ENCODE measurements at places on chromosomes 2 and 18. TPM values are rescaled to one million over a fixed set of nuclear protein-coding genes. Genes with fewer than 3 reads are reported as not detected.

Gene CEBPZOS
- total RNA-seq: 42.1 TPM

Gene C2orf78
- total RNA-seq: not detected

Gene ZNF804A
- 0.95 TPM for total RNA-seq

Gene SPRED2
- 25.0 TPM for total RNA-seq

Gene ADCYAP1
- total RNA-seq: not detected

Gene GALR1
- not detected for total RNA-seq

Gene MIB1
- total RNA-seq: 13.8 TPM

Gene SCN7A
- 5.0 TPM for total RNA-seq

Gene SP5
- total RNA-seq: 2.8 TPM

Gene INPP4A
- 78.4 TPM for total RNA-seq

DNA sequence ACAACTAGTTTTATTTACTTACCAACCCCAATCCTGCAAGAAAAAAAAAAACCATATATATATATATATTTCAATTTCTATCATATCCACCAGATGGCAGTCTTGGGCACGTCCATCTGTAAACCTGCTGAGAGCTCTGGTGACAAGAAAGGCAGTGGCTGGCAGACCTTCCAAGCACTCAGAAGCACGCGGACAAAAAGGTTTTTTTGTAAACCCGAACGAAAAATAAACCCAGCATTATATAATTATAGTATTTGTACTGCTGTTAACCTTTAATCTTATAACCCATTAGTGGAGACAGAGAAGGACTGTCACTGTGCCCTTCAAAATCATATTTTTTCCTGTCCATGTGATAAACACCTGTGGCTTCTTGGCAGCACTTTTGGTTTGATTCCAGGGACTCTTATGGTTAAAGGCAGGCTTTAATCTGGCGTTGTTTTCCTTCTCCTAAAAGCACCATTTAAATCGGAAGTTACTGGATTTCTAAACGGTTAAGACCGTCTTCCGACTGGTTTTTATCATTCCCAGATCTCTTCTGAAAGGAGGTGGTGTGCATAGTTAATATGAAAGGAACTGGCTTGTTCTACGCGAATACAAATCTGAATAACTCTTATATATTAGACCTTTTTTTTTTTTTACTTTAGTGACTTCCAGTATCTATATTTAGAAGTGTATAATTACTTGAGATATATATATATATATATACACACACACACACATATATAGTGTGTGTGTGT lies 31.0 kb upstream of the SLC3A1 start:
- peak overlapping the region; percentile 38 for H3K4me3 ChIP-seq
- no peaks in the 10 kb centered on the region for H3K27me3 ChIP-seq
- no peak for DNase-seq
- H3K36me3 ChIP-seq: no peaks in the 10 kb centered on the region
- H3K27ac ChIP-seq: peak overlapping the region; percentile 62

- H3K4me1 ChIP-seq: no peaks in the 10 kb centered on the region
- no peak overlapping the region for H3K27ac ChIP-seq
- no peaks in the 10 kb centered on the region for H3K36me3 ChIP-seq
- H3K27me3 ChIP-seq: no peaks in the 10 kb centered on the region
Measured at GRCh38 chr2:153059338-153060052, 341.1 kb downstream of the ARL6IP6 start.

DNA sequence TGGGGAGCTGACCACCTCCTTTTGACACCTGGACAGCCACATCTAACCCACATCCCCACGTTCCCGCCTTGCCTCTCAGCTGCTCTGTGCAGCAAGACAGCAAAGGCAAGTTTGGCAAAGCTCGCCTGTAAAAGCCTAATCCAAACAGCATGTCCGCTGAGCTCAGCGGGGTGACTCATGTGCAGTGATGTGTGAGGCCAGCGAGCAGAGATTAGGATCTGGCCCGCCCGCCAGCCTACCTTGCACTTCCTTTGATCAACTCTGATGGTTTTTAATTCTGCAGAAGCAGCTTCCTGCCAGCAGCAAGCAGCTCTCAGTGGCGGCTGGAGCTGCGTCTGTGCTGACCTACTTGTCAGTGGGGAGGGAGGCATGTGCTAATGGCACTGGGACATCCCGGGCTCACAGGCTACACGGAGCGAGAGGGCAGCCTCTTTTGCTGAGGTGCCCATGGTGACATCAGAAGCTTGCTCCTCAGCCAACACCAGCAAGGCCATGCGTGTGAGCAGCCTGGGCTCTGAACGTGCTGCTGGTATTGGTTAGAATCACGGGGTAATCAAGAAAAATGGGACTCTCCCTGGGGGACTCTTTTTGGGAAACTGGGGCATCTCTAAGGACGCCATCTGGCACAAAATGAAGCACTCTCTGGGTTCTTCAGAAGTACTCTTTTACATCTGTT lies 36.0 kb upstream of the EML4 start:
- peaks cover 26% of the 10 kb centered on the region for H3K4me1 ChIP-seq
- DNase-seq: peak; percentile 97
- peak overlapping the region; percentile 6 for H3K4me3 ChIP-seq
- peak overlapping the region; percentile 55 for H3K27ac ChIP-seq
- no peaks in the 10 kb centered on the region for H3K27me3 ChIP-seq

GRCh38 chr2:152796941-152797340 lies 78.5 kb downstream of the ARL6IP6 start:
- H3K27ac ChIP-seq: no peak overlapping the region
- no peak for DNase-seq
- no peaks in the 10 kb centered on the region for H3K4me1 ChIP-seq
- no peak overlapping the region for H3K4me3 ChIP-seq
- no peaks in the 10 kb centered on the region for H3K36me3 ChIP-seq

- peaks cover 20% of the 10 kb centered on the region for H3K36me3 ChIP-seq
- no peaks in the 10 kb centered on the region for H3K27me3 ChIP-seq
- H3K4me3 ChIP-seq: peak within 1 kb of the TSS; percentile 77
- DNase-seq: peak; percentile 96
Measured at GRCh38 chr2:71130152-71130904, at the start of the genes MCEE and MPHOSPH10. Gene MCEE, minus strand, starts transcription at chr2:71130229. Its CDS starts 10 bp downstream, at chr2:71130219. Gene MPHOSPH10, plus strand, starts transcription at chr2:71130634. Its CDS starts 32 bp downstream, at chr2:71130666.

- no peak for DNase-seq
- no peak overlapping the region for H3K27ac ChIP-seq
Measured at GRCh38 chr18:79975985-79976680, 11.7 kb downstream of the HSBP1L1 start.

DNA sequence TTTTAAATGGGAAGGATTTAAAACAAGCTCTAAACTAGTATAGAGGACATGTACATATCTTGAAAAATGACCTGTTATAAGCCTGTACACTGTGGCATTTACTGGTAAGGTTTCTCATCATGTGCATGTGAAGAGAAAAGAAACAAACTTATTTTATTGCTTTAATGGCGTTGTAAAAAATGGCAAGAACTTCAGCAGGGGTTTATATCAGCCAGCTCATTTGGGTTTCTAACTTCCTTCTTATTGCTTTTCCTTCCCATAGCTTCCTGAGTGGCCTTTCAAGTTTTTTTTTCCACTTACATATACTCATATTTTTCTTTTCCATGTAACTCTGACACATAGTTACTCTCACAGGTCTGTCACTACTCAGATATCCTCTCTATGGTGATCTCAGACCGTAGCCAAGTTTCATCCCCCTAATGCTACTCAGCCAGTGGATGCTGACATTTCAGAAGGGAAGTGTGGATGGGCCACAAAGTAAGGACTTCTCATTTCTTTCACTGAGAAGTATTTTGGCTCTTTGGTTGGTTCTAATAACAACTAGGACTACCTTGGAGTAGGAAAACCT lies 198.2 kb downstream of the PARD3B start:
- H3K4me3 ChIP-seq: no peak overlapping the region
- no peaks in the 10 kb centered on the region for H3K27me3 ChIP-seq
- no peak for DNase-seq

DNA sequence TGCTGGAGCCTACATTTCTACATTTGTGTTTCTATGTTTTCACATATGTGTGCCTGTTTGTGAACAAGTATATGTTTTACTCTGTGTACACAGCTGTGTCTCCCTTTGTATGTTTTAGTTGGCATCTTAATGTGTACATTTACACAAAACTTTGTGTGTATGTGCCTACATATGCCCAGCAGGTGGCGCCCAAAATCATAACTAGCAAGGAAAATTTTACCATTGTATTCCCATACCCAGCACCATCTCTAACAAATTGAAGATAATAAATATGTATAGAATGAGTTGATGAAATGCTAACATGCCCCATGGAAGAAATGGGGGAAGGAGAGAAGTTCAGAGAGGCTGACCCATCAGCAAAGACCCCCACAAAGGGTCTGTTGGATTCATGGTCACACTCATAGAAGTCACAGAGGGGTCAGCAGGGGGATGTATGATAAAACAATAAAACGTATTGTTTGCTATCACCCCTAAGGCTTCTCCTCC lies 48.1 kb downstream of the PKDCC start:
- no peaks in the 10 kb centered on the region for H3K27me3 ChIP-seq
- no peak overlapping the region for H3K4me3 ChIP-seq
- peak; percentile 85 for DNase-seq

- H3K36me3 ChIP-seq: no peaks in the 10 kb centered on the region
- H3K4me1 ChIP-seq: no peaks in the 10 kb centered on the region
- H3K4me3 ChIP-seq: no peak overlapping the region
- no peak overlapping the region for H3K27ac ChIP-seq
- no peak for DNase-seq
- H3K27me3 ChIP-seq: no peaks in the 10 kb centered on the region
Measured at GRCh38 chr2:209395652-209396051, 28.2 kb upstream of the MAP2 start.

- no peak overlapping the region for H3K4me3 ChIP-seq
- no peaks in the 10 kb centered on the region for H3K4me1 ChIP-seq
- no peaks in the 10 kb centered on the region for H3K36me3 ChIP-seq
Measured at GRCh38 chr2:182248362-182248761, 178.5 kb downstream of the PDE1A start.

DNA sequence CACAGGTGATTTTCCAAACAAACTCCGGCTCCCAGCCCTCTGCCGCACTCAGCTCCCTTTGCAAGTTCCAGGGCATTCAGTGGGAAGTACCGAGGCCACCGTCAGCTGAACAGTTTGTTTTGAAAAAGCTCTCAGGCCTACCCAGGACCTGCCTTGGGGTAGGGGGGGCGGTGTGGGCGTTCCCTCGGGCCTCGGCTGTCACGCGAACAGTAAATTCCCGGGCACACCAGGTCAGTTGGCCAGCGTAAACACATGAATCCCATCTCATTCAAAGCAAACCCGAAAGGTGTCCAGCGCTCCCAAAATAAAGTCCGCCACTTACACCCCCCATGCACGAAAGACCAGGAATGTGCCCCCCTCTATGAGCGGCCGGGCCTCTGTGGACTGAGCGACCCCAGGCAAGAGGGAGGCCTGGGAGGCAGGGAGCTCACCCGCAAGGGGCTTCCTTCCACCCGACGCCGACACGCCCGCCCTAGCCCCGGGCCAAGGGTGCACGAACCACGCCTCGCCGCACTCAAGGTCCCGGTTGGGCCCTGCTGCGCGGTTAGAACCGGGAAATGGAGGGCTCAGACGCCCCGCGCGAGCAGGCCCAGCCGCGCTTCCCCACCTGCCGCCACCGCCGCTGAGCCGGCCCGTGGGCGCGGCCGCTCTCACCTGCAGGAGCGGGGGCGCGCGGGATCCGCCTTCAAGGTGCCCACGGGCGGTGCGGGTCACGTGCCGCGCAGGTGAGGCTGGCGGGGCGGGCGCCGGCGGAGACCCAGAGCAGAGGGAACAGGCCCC lies at the start of gene WDSUB1:
WDSUB1 (minus strand) TSS at position 775 of the 780 bp plus-strand sequence. CDS start 3,634 bp downstream, outside the sequence.
- H3K4me3 ChIP-seq: peak within 1 kb of the TSS; percentile 67
- DNase-seq: peak; percentile 53
- H3K27ac ChIP-seq: peak within 1 kb of the TSS; percentile 63
- H3K36me3 ChIP-seq: no peaks in the 10 kb centered on the region

DNA sequence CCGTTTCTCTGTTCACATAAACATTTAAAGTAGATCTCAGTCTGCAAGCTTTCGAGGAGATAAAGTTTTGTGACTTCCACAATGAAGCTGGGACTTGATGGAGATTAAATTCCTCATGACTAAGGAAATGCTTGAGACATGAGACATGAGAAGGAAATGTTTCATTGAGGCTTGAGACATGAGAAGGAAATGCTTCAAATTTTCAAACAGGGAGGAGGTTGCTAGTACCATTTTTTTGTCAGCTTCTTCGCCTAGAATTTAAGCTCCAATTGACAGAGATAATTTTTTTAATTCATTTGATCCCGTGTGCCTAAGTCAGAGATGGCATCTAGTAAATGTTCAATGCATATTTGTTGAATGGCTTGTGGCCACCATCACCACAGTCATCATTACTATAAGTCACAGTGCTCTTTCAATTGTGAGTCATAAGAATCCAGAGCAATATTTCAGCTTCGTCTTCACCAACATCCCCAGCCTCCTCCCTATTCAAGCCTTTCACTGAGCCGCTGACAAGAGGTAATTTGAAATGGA lies 543 bp upstream of the MARCHF4 start:
- no peak for DNase-seq
- no peak overlapping the region for H3K4me3 ChIP-seq
- no peaks in the 10 kb centered on the region for H3K36me3 ChIP-seq
- H3K4me1 ChIP-seq: no peaks in the 10 kb centered on the region
- no peak overlapping the region for H3K27ac ChIP-seq
- H3K27me3 ChIP-seq: peaks cover 18% of the 10 kb centered on the region

DNA sequence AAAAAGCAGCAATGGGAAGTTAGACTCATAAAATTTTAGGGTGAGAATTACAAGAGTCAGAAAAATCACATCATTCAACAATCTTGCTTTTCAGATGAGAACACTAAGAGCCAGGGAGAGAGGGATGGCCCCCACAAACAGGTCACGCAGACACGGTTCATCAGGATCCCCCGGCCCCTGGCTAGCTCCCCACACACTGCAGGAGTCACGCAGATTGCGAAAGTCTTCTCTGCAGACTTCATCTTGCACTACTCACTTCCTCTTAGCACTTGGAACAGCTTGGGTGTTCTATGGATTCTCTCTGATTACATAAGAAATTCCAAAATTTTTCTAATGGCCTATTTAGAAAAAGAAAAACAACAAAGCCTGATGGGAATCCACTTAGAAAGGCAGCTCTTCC lies 21.6 kb upstream of the SULT1C2 start:
- H3K27ac ChIP-seq: peak overlapping the region; percentile 51
- H3K36me3 ChIP-seq: no peaks in the 10 kb centered on the region
- no peaks in the 10 kb centered on the region for H3K27me3 ChIP-seq
- H3K4me3 ChIP-seq: no peak overlapping the region
- H3K4me1 ChIP-seq: peaks cover 42% of the 10 kb centered on the region

- H3K4me1 ChIP-seq: peaks cover 3% of the 10 kb centered on the region
- peak; percentile 58 for DNase-seq
- peak overlapping the region; percentile 43 for H3K27ac ChIP-seq
- no peak overlapping the region for H3K4me3 ChIP-seq
- no peaks in the 10 kb centered on the region for H3K27me3 ChIP-seq
Measured at GRCh38 chr2:28359222-28360057, 33.2 kb upstream of the FOSL2 start.

DNA sequence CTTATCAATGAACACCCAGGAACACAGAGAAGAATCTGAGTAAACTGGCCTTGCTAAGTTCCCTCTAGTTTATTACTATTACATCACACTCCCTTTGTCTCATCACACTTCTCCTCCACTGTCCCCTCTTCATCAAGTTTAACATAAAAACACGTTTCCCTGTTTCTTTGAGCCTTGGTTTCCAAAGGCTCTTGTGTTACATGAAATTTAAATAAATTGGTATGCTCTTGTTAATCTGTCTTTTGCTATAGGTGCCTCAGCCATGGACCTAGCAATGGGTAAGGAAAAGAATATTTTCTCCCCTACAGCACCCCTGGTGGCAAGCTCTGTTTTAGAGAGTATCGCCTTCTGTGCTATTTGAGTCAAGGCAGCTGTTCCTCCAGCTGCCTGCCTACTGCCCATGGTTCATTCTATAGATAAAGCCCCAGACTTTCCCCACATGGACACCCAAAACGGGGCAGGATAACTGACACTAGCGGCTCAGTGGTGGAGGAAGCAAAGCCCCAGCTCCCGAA lies 31.8 kb downstream of the TGIF1 start:
- no peak for DNase-seq
- H3K27me3 ChIP-seq: no peaks in the 10 kb centered on the region
- H3K4me1 ChIP-seq: no peaks in the 10 kb centered on the region
- no peaks in the 10 kb centered on the region for H3K36me3 ChIP-seq
- no peak overlapping the region for H3K4me3 ChIP-seq

Data from Peyer's patch (tissue), 4 donors.